ENCODE measurements at places on chromosomes 2 and 18.

GRCh38 chr2:98775146-98775986, 44.4 kb upstream of the MGAT4A start:
- no peak for DNase-seq

- DNase-seq: no peak
Observed at GRCh38 chr2:124261456-124261855, 236.4 kb downstream of the CNTNAP5 start.

- peak; percentile 77 for DNase-seq
Observed at GRCh38 chr18:59631583-59632181, 65.5 kb downstream of the CCBE1 start.

GRCh38 chr18:7021994-7022840, 95.4 kb downstream of the LAMA1 start:
- DNase-seq: peak; percentile 61

- DNase-seq: peak; percentile 77
Observed at GRCh38 chr2:171319164-171319810, 114.5 kb downstream of the METTL8 start.

DNA sequence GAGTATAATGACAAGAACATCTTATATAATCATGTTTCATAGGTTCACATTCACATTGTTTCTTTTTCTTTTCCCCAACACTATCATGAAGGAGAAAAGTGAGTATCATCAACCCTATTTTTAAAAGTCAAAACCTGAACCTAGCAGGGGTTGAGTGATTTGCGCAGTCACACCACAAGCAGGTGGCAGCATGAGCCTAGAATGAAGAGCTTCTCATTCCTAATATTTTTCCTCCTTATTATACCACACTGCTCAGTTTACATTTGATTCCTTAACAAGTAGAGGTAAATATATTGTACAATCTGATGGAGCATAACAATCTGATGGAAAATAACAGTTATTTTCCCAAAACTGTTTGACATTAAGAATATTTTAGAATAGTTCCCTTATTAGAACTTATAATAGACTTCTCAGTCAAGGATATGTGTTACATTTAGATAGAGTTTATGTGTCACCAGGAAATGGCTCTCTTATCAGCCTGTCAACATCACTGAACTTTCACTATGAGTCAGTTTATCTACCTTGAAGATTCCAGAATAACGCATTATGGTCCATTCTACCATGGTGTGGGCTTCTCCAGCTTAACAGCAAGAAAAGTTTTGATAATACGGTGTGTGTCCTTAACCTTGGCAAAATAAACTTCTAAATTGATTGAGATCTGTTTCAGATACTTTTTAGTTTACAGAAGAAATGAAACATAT, 119.5 kb downstream of the NEB start:
- DNase-seq: no peak

GRCh38 chr2:161424394-161424769, 8.3 kb downstream of the TBR1 start:
- no peak for DNase-seq

GRCh38 chr2:169366066-169366465, 3.7 kb upstream of the LRP2 start:
- DNase-seq: no peak

GRCh38 chr2:172705352-172705751, 30.3 kb upstream of the RAPGEF4 start:
- no peak for DNase-seq

GRCh38 chr2:130261970-130262760, 63.9 kb upstream of the TUBA3E start:
- DNase-seq: no peak

DNA sequence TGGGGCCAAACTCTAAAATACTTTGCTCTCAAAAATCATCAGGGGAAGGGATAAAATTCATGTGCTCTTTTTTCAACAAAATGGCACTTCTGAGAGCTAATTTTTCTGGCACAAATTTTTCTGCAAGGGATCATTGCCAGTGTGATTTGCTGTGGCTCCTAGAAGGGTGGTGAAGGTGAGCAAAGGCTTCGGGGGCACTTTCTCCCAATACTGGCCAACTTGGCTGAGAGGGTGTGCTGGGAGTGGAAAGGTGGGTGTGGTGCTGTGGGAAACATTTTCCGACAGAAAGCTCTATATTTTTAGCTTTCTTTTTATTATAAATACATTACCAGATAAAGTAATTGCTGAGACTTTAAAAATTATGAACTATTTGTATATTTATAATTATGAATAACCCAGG, 419 bp downstream of the SMYD1 start:
- DNase-seq: no peak
